ENCODE measurements at places on chromosomes 5 and 9.

- no peak for DNase-seq
Observed at GRCh38 chr9:128733256-128733655, 9.3 kb upstream of the ZDHHC12 start.

GRCh38 chr9:74951107-74951720 lies 1.5 kb downstream of the C9orf40 start:
- no peak for DNase-seq

DNA sequence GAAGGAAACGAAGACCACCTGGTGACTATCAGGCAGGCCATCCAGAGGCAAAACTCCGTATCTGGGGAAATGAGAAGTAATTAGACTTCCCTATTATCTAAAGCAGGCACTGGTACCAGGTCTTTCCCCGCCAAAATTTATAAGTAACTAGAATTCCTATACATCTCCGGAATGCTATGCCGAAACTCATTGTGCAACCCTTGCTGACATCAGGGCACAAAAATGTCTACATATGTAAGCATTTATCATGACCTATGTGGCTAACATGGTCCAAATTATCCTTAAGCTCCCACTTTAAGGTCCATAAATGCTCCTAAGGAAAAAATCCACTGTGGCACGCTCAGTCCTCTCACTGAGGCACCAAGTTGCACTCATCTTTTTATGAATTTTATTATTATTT lies 17.8 kb downstream of the ACTL7B start:
- no peak for DNase-seq

- DNase-seq = no peak
Observed at GRCh38 chr9:15277400-15278090, 29.5 kb downstream of the TTC39B start.

- DNase-seq = peak; percentile 13
Observed at GRCh38 chr9:107784235-107784958, 294.8 kb upstream of the KLF4 start.

DNA sequence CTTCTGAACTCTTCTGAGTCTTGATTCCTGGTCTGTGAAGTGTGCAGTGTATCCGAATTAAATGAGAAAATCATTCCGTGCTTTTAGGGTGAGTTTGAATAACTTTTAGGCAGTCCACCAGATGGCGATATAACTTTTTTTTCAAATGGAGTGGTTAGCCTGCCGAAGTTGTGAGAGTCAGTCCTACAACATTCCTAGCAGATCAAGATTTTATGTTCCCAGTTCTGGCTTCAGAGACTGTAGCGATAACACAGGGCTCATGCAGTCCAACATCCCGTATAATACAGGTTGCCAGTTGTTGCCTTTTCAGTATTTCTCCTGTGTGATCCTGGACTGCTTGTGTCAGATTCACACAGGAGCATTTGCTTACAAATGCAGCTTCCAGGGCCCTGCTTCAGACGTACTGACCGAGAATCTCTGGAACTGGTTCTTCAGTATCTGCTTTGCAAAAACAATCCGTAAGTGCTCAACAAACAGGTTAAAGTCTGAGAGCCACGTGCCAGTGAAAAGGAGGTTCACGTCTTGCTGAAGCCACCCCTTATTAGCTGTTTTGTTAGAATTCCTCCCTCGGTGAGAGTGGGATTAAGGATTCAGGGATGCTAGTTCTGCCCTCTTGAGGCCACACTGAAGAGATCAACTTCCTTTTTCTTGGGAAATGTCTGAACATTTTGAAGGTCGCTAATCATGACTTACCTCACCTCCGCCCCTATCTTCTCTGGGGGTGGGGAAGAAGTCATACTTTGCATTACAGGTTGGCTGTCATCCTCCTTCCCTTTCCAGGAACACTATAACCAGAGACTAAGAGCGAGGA lies 22.8 kb downstream of the SMIM3 start:
- no peak for DNase-seq
